Posterior vena cava (tissue), 2 donors: ENCODE measurements at places on chromosomes 7 and 10. TPM values are rescaled to one million over a fixed set of nuclear protein-coding genes. Genes with fewer than 3 reads are reported as not detected.

AKR1C3 gene
- 21.0 TPM for total RNA-seq

COL28A1 gene
- total RNA-seq = 0.46 TPM

PFKFB3 gene
- 33.2 TPM for total RNA-seq

ACSM6 gene
- not detected for total RNA-seq

PLCE1 gene
- 4.9 TPM for total RNA-seq

CLEC2L gene
- 0.57 TPM for total RNA-seq

DNA sequence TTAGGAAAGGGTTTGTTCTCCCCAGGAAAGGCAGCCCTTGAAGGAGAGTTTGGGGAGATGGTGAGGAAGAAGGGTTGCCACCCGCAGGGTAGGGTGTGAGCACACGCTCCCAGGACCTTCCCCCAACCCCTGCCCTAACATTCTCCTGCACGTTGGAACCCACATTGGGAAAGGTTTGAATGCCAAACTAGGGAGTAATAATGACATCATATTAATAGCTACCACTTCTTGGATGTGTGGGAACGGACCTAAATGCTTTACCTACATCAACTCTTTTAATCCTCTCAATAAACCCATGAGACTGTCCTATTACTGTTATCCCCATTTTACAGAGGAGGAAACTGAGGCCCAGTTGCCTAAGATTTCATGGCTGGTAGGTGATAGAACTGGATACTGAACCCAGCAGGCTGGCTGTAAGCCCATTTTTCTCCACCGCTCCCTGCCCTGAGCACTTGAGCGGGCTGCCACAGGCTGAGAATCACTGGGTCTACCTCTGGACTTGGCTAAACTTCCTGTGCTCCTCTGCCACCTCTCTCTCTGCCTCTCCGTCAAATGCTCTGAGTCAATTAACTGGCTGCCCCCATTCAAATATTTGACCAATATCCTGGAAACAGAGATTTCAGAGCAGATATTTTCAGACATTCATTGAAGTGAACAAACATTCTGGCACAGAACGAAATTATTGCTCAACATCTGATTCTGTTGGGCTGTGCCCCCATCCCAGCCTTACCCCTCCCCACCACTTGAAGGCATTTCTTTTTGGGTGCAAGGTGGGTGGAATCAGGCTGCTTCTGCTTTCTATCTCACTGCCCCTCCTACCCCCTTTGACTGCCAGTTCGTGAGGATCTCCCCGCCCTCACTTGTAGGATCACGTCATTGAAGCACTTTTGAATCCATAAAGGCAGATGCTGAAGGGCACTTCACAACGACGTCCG is 129.7 kb downstream of the C10orf105 start:
- DNase-seq = no peak

DNA sequence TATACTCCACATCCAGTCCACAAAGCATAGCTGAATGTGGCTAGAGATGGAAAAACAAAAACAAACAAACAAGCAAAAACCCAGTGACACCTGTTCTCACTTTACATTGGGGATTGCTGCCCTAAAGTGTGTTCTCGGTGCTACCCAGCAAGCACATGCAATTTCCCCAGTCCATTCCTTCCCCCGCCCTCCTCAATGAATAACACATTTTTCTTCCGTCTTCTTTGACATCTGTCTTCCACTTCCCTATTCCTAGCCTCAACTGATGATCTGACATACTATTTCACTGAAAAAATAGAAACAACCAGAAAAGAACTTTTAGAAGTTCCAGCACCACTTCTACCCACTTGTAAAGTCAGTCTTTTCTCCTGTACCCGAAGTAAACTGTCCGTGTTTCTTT is 147.1 kb downstream of the MALRD1 start:
- DNase-seq = no peak

DNA sequence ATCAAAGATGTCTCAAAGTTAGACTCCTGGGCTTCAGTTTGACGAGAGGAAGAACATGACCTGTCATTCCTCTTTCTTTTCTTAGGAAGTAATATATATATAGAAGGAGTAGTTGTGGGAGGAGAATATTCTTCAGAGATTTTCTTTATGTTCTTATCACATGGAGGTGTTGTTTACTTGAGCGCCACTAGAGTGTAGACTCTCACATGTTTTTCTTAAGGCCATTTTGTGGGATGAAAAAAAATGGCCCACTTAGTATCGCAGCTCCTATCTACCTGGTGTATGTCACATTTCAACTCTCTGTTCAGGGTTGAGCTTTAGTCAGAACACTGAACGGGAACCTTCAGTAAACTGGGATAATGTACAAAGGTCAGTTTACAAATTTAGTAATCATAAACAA is 645.2 kb downstream of the PHTF2 start:
- no peak for DNase-seq

- peak; percentile 7 for DNase-seq
These were observed 97.1 kb upstream of the CPXM2 start for GRCh38 chr10:123988694-123989093.

DNA sequence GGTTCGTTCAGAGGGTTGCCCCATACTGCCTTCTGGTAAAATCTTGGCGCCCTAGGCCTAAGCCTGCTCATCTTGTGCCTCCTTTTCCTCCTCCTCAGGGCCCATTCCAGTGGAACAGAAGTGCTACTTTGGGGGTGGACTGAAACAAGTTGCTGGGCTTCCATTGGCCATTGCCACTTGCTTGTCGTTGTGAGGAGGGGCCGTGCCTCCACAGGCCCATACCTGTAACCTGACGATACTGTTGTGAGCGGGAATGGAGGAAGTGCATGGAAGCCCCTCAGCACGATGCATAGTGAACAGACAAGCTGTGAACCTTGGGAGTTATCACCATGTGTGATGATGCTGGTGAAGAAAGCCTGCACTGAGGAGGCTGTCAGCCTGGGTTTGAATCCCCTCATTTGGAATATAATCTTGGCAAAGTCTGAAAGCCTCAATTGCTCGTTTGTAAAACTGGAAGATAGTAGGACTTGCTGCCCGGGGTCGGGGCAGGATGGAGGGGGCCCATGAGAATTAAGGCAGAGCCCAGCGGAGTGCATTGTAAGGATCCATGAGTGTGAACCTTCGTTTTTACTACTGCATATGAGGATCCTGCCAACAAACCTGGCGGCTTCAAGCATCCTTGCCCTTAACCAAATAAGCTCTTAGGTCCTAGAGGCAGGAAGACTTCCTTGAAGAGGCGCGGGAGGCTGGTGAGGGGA is 671 bp upstream of the PAPSS2 start:
- no peak for DNase-seq

DNA sequence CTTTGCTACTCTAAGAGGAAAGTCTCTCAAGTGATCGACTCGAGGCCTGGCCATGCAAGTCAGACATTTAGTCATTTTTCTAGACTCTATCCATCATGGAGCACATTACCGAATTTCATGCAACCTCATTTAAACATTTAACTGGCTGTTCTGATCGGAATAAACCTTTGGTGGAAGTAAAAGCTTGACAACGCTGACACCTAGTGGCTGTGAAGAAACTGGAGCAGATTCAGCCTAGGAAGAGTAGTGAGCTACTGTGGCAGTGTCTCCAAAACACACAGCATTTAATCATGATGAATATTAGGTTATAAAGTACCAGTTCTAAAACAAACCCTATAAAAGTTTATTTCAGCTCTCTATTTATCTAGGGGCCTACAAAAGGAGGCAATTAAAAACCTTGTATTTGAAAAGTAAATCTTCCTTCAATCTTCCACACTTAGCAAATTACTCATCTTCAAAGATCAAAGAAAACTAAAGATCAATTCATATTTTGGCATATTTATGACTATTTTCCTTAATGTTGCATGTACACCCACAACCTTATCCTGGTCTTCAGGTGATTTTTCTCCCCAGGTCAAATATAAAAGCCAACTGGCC is 175.0 kb downstream of the CTNNA3 start:
- DNase-seq = no peak

DNA sequence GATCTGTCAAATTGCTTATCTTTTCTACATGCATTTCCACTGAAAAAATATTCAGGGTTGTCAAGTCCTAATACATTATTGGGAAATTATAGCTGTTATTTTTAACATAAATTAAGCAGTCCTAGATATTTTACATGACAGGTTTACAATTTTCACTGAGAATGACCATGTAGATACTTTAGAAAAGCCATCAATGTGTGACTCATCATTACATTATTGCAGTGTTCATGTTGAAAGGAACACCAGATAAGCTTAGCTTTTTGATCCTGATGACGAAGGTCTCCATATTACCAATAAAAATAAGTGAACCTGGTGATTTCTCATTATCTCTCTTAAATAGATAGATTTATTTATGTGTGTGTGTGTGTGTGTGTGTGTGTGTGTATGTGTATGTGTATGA is 529.5 kb upstream of the PCDH15 start:
- DNase-seq = no peak

GRCh38 chr10:65911151-65911835 is 1014.5 kb upstream of the LRRTM3 start:
- no peak for DNase-seq

- DNase-seq = no peak
These were observed 32.9 kb upstream of the BPGM start for GRCh38 chr7:134613623-134614347.

DNA sequence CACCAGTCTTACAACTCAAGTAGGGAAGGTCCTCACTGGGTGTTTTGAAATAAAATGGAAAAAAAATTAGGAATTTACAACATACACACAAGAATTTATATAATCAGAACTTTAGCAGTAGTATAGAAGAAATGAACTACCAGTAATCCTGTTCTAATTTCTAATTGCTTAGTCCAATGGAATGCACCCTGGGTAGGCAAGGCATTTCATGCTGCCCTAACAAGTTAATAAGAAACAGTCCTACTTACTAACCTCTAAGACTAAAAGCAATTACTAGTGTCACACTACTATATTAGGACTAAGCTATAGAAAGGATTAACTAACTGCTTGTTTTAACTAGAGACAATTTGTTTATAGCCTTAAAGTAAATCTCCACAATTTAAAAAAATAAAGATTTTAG is 158.1 kb downstream of the BTAF1 start:
- no peak for DNase-seq

DNA sequence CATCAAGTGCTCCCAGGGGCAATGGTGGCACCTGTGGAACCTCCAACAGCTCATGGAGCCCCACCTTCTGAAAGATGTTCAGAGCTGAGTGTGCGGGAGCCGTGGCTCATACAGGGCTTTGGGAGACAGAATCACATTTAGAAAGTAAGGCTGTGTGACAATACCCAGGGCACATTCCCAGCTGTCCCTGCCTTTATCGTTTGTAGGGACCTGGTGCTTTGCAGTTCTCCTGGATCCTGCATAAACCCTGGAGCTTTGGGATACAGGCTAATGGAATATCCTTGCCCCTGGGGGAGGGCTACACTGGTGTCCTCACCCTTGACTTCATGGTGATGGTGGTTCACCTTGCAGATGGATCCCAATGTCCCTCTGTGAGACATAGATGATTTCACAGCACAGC is 134.8 kb upstream of the LAMB4 start:
- DNase-seq = no peak

GRCh38 chr10:86960003-86960862 is 1.8 kb downstream of the SNCG start:
- DNase-seq = peak; percentile 84
